Adrenal gland (tissue), 19 donors: ENCODE measurements at places on chromosomes 2 and 18. TPM values are rescaled to one million over a fixed set of nuclear protein-coding genes. Genes with fewer than 3 reads are reported as not detected.

GRCh38 chr18:50726960-50727589 lies 92.7 kb downstream of the MRO start:
- H3K27ac ChIP-seq: no peak overlapping the region
- H3K4me3 ChIP-seq: no peak overlapping the region
- peak; percentile 60 for DNase-seq
- H3K4me1 ChIP-seq: peaks cover 12% of the 10 kb centered on the region
- H3K36me3 ChIP-seq: no peaks in the 10 kb centered on the region

PSMA8 gene
- not detected for total RNA-seq

IWS1 gene
- 51.9 TPM for total RNA-seq

- no peak for DNase-seq
- no peak overlapping the region for H3K4me3 ChIP-seq
- H3K4me1 ChIP-seq: peaks cover 13% of the 10 kb centered on the region
- H3K27ac ChIP-seq: no peak overlapping the region
- H3K27me3 ChIP-seq: no peaks in the 10 kb centered on the region
- H3K36me3 ChIP-seq: no peaks in the 10 kb centered on the region
These were observed 1.5 kb downstream of the HES6 start for GRCh38 chr2:238238311-238238765.

DNA sequence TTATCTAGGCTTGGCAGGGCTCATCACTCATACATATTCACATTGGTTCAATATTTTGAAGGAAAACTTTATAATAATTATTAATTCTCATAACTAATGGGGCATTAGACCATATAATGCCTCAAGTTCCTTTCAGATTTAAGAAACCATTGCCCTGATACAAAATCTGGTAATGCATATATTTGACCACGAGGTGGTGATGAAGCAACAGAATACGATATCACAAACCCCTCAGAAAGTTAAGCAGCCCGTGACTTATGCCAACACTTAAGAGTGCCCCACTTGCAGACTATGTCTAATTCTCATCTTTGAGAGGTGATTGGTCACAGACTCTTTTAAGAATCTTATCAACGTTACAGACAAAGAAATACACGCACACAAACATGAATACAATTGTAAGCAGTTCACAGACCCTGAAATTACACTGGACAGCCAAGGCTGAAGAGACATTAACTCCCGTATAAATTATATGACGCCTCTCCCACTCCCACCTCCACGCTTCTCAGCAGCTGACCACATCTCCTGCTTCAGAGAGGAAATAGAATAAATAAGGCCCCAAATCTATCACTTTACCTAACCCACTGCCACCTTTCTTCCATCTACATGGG lies 20.7 kb upstream of the DNAH6 start:
- DNase-seq: no peak
- H3K27ac ChIP-seq: no peak overlapping the region
- H3K4me1 ChIP-seq: no peaks in the 10 kb centered on the region

- H3K36me3 ChIP-seq: no peaks in the 10 kb centered on the region
- H3K4me3 ChIP-seq: no peak overlapping the region
- H3K4me1 ChIP-seq: peaks cover 22% of the 10 kb centered on the region
- no peaks in the 10 kb centered on the region for H3K27me3 ChIP-seq
These were observed 34.2 kb upstream of the NCOA1 start for GRCh38 chr2:24456599-24457556.

DAPL1 gene
- 59.3 TPM for total RNA-seq

DNA sequence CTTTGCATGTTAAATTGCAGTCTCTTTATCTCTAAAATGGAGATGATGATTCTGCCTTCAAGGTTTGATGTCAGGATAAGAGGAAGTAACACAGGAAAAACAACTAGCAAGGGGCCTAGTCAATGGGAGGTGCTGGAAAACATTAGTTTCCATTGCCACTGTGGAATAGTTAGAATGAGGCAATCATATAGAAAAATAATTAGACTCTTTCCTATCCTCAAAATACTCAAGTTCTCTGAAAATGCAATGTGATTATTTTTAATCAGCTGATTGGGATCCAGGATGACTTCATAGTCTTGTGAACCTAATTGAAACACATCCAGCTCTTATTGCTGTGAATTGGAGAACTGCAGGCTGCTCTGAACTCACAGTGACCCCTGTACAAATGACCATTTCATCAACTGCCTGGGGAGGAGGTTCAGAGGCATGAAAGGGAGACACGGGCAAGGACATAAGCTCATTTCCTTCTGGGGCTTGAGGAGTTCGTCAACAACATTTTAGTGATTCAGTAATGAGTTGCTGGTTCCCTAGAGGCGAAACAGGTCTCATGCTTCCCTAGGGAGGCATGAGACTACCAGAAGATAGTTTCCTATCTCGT lies 422.5 kb downstream of the LPIN1 start:
- H3K27me3 ChIP-seq: no peaks in the 10 kb centered on the region
- peak; percentile 35 for DNase-seq
- H3K27ac ChIP-seq: no peak overlapping the region
- H3K4me3 ChIP-seq: no peak overlapping the region

DNA sequence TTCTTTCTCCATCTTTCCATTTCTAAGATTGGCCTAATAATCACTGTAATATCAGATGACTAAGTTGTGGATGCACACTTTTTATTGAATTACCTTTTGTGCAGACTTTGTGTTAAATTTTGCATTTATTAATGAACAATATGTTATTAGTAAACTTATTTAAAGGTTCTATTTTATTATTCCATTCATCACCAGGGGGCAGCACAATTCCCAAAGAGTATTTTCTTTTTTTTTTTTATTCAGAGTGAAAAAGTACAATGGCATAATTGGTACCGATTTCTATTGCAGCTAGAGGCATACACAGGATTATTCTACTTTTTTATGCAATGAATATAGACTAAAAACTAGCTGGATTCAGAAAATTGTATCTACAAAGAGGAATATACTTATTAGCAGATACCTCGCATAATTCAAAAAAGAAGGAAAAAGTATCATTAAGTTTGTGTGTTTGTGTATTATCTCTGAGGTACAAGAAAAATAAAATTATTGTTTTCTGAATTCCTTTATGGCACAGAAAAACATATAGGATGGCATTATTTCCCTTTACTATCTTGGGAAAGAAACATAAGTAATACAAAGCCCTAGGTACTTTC lies 390.6 kb downstream of the ERBB4 start:
- no peak overlapping the region for H3K27ac ChIP-seq
- no peaks in the 10 kb centered on the region for H3K4me1 ChIP-seq
- no peak overlapping the region for H3K4me3 ChIP-seq
- no peaks in the 10 kb centered on the region for H3K36me3 ChIP-seq
- H3K27me3 ChIP-seq: no peaks in the 10 kb centered on the region

- peak; percentile 52 for DNase-seq
- no peaks in the 10 kb centered on the region for H3K36me3 ChIP-seq
- H3K27me3 ChIP-seq: no peaks in the 10 kb centered on the region
- H3K27ac ChIP-seq: no peak overlapping the region
These were observed 4.7 kb upstream of the STAMBP start for GRCh38 chr2:73823916-73824523.

IL36RN gene
- not detected for total RNA-seq

DNA sequence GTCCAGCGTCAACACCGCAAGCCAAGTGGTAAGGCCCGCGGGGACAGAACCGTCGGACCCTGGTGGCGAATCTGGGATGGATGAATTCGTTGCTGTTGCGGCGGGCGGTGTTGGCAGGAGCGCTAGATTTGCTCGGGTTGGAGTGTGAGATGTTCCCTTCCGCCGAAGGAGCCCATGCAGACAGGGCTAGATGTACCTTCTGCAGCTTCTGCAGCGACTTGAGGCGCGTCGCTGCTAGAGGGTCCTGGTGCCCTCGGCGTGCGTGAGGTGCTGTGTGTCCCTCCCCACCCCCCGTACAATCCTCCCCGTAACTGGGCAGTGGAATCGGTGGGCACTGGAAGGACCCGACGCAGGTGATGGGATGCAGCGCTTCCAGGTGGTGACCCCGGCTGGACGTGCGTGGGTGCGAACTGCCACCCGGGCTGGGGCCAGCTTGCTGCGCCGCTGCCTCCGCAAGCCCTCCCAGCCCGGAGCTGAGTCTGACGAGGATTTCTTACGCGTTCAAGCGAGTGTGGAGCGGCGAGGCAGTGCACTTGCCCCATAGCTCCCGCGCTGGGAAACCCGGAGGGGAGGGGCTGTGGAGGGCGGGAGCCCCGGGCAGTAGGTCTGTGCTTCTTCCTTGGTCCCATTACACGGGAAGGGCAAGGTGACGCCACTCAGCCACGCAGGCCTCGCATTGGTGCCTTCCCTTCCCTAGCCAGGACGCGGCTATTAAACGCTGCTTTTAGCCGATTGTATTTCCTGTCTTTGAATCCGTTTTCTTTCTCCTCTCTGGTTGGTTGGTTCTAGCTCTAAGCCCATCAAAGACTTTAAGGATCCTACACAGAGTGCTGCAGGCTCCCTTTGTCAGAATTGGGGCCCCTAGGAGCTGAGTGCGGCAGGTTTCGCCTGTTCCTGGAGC lies 34.2 kb downstream of the CHRNA1 start:
- peaks cover 13% of the 10 kb centered on the region for H3K27me3 ChIP-seq
- H3K27ac ChIP-seq: no peak overlapping the region
- no peaks in the 10 kb centered on the region for H3K4me1 ChIP-seq
- no peaks in the 10 kb centered on the region for H3K36me3 ChIP-seq
- H3K4me3 ChIP-seq: no peak overlapping the region

GRCh38 chr2:39494784-39495251 lies 57.7 kb upstream of the MAP4K3 start:
- no peak overlapping the region for H3K4me3 ChIP-seq
- no peaks in the 10 kb centered on the region for H3K36me3 ChIP-seq
- no peaks in the 10 kb centered on the region for H3K27me3 ChIP-seq

GRCh38 chr2:86470890-86471289 lies 29.7 kb downstream of the KDM3A start:
- no peak overlapping the region for H3K4me3 ChIP-seq
- no peaks in the 10 kb centered on the region for H3K27me3 ChIP-seq
- peaks cover 91% of the 10 kb centered on the region for H3K36me3 ChIP-seq
- no peak overlapping the region for H3K27ac ChIP-seq
- no peak for DNase-seq

GRCh38 chr2:213848631-213849030 lies 562.2 kb upstream of the VWC2L start:
- no peak overlapping the region for H3K27ac ChIP-seq
- no peaks in the 10 kb centered on the region for H3K4me1 ChIP-seq
- no peak overlapping the region for H3K4me3 ChIP-seq
- no peaks in the 10 kb centered on the region for H3K27me3 ChIP-seq
- no peak for DNase-seq
- no peaks in the 10 kb centered on the region for H3K36me3 ChIP-seq

CD8A gene
- 4.4 TPM for total RNA-seq

- peak within 1 kb of the TSS; percentile 75 for H3K4me3 ChIP-seq
- H3K27ac ChIP-seq: no peak within 1 kb of the TSS
- peaks cover 12% of the 10 kb centered on the region for H3K4me1 ChIP-seq
- H3K36me3 ChIP-seq: no peaks in the 10 kb centered on the region
- peaks cover 13% of the 10 kb centered on the region for H3K27me3 ChIP-seq
These were observed at the start of gene KCNS3 for GRCh38 chr2:17878281-17879136. Gene KCNS3, plus strand, starts transcription at chr2:17878667. Its CDS starts 52,342 bp downstream, at chr2:17931009.

DNA sequence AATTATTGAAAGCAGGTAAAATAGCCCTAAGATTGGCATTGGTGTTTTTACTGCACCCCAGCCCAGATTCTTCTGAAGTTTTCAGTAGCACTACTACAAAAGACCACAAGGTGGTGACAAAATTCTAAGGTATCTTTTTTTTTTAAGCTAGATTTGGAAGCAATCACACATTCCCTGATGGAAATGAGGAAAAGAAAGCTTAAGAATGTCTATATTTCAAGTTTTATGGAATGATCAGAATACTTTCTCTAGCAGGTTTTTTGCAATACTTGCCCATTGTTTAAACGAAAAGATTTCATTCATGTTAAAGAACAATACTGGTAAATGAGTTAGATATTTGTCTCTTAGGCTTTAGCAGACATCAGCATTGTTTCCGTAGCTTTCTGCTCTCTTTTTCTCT lies 32.1 kb upstream of the ZNF638 start:
- H3K4me3 ChIP-seq: no peak overlapping the region
- H3K27ac ChIP-seq: no peak overlapping the region
- no peaks in the 10 kb centered on the region for H3K36me3 ChIP-seq

GRCh38 chr2:100606726-100607343 lies 44.0 kb downstream of the PDCL3 start:
- H3K4me1 ChIP-seq: no peaks in the 10 kb centered on the region
- DNase-seq: no peak
- H3K36me3 ChIP-seq: no peaks in the 10 kb centered on the region
- H3K27me3 ChIP-seq: no peaks in the 10 kb centered on the region

DNA sequence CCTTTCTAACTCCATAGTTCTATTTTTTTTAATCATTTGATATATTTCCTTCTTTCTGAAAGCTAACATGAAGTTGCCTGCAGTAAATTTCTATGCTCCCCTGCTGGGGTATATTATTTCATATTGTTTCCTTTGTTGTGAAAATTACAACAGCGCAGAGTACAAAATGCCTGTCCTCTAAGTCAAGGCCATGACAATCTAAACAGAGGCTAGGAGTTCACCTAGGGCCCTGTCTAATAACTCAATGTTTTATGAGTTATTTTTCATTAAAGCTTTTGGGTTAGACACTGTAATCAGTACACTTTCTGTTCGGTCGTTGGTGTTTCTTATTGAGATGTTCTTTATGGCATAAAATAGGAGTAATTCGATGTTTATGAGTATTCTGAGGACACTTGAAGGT lies 111.2 kb downstream of the OSR1 start:
- DNase-seq: no peak
- no peak overlapping the region for H3K27ac ChIP-seq
- H3K4me3 ChIP-seq: no peak overlapping the region

- no peaks in the 10 kb centered on the region for H3K4me1 ChIP-seq
- H3K27me3 ChIP-seq: no peaks in the 10 kb centered on the region
- DNase-seq: no peak
- H3K27ac ChIP-seq: no peak overlapping the region
- H3K36me3 ChIP-seq: no peaks in the 10 kb centered on the region
These were observed 237.6 kb upstream of the UBE2E3 start for GRCh38 chr2:180742801-180743200.

DNA sequence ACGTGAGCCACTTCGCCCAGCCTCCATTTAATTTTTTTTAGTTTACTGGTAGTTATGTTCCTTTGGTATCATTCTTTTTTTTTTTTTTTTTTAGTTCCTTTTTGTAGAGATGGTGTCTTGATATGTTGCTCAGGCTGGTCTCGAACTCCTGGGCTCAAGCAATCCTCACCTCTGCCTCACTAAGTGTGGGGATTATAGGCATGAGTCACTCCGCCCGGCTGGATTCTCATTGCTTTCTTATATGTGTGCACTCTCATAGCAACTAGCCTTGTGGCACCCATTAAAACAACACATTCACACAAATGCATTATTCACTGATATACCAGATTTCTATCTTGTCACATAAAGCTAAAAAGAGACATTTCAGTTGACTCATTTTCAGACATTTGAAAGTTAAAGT lies 4.2 kb downstream of the TTC27 start:
- H3K36me3 ChIP-seq: no peaks in the 10 kb centered on the region
- no peak overlapping the region for H3K27ac ChIP-seq
- H3K4me3 ChIP-seq: no peak overlapping the region
- no peaks in the 10 kb centered on the region for H3K27me3 ChIP-seq
- DNase-seq: no peak
